Activated CD8-positive, alpha-beta memory T cell treated with anti-CD3 and anti-CD28 coated beads for 1 hour (primary cell): ENCODE measurements at places on chromosomes 2 and 18.

GRCh38 chr2:68280348-68280747, 28.0 kb upstream of the PPP3R1 start:
- DNase-seq: no peak

DNA sequence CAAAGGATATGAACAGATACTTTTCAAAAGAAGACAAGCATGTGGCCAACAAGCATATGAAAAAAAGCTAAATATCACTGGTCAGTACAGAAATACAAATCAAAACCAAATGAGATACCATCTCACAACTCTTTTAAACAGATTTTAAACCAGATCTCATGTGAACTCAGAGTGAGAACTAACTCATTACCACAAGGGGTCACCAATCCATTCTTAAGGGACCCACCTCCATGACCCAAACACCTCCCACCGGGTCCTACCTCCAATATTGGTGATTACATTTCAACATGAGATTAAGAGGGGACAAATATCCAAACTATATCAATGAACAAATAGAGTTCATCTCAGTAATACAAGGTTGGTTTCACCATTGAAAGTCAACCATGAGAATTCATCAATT, 319.8 kb upstream of the GULP1 start:
- no peak for DNase-seq

- DNase-seq: no peak
Observed at GRCh38 chr2:96484091-96484490, 21.1 kb downstream of the NEURL3 start.

DNA sequence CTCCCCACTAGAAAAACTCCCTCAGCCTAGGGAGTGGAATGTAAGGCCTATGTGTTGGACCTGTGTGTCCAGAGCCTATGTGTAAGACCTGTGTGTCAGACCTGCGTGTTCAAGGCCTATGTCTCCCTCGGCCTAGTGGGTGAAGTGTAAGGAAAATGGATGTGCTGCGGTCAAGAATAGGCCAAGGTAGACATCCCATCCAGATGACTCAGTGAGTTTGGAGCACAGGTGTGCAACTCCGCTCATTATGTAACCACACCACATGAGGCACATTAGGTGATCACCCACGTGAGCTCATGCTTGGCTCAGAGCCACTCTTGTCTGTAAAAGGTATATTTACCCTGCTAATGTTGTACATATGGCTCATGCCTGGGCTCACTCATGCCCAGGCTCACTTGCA, 565.3 kb upstream of the CRIM1 start:
- DNase-seq: no peak

- no peak for DNase-seq
Observed at GRCh38 chr2:173961346-173961705, 3.8 kb downstream of the SP3 start.

- no peak for DNase-seq
Observed at GRCh38 chr2:85709401-85709811, 15.2 kb downstream of the GNLY start.

DNA sequence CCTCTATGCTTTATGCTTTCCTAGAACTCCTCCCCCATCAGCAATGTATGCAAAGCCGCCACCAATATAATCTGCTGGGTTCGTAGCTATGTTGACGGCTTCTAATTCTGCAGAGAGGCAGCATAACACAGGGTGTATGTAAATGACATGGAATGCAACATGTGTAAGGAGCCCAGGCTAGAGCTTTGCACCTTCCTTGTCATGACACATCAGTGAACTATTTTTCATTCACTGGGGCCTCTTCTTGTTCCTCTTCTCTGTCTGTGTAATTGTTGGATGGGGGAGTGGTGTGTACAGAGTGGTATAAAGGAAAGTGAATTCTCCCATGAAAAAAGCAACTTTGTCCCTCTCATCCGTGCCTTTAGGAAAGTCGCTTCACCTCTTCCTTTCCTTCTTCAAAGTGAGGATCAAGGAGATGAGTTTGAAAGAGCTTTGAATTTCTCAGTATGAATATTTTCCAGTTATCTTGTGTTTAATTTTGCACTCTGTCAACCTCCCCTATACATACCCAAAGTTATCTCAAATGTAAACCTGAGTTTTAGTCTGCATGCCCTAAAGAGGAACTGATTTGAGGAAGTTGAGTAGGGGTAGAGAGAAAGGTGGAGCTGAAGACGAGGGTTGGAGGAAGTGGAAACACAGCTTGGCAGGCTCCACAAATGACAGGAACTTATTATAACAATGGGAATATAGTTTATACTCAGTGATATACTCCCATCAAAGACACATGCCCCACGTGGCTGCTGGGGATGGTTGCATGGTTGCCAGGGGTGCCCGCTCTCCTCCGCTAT, 74.9 kb upstream of the ARL4C start:
- DNase-seq: no peak

DNA sequence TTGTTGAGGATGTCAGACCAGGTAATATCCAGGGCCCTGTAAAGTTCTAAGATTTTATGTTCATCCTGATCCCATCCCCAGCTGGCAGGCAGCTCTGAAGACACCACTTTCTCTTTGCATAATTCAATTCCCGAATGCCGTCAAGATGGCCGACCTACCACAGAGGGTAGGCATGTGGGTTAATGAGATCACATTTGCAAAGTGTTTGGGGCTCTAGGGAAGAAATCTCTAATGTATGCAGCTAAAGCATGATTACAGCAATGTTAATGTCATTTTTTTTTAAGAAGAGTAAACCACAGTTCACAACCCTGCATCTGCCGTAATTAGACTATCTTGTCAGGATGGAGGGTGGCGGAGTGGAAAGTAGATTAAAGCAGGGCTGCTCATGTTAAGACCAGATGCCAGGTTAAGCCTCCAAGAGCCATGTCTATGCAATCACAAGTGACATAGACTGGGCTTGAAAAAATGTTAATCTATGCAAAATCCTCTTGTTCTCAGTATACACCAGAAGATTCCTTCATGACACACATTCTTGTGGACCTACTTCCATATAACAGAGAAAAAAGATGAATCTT, 131.4 kb downstream of the ALK start:
- no peak for DNase-seq

GRCh38 chr2:121596221-121597080, 52.8 kb downstream of the CLASP1 start:
- DNase-seq: no peak

DNA sequence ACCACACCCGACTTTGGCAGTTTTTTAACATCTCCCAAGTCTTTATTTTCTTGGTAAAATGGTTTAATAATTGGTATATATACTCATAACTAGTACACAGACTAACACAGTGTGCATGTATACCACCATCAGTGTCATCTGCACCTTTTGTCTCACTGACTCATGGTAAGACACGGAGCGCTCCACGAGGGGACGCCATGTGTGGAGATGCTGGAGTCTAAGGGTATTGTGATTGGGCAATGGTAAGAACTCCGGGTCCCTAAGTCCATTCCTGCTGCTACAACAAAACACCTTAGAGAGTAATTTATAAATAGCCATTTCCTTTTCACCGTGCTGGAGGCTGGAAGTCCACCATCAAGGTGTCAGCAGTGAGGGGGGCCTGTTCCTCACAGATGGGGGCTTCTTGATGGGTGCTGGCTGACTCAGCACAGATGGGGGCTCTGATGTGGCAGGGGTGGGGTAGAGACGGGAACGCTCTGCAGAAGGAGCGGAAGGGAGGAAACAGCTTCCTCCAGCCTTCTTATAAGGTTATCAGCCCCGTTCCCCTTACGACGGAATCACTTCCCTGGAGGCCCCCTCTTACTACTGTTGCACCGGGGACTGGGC, 42.0 kb upstream of the EDAR start:
- no peak for DNase-seq

- DNase-seq: no peak
Observed at GRCh38 chr2:223598994-223599639, 3.0 kb downstream of the SCG2 start.

DNA sequence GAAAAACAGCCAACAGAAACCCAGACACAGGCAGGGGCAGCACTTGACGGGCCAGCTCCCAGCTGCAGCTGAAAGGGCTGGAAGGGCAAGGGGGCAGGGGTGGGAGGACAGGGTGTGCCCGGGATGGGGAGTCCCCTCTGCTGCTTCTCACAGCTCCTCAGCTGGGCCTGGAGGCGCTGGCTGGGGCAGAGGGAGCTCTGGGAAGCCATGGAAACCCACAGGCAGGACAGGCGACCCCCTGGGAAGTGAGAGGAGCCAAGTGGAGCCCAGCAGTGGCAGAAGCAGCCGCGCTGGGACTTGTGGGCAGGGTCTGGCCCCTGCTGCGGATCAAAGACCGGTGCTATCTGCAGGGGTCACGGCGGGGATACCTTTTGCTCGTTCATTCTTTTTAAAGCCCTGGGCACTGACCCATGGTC, 20.7 kb downstream of the OTOF start:
- no peak for DNase-seq

DNA sequence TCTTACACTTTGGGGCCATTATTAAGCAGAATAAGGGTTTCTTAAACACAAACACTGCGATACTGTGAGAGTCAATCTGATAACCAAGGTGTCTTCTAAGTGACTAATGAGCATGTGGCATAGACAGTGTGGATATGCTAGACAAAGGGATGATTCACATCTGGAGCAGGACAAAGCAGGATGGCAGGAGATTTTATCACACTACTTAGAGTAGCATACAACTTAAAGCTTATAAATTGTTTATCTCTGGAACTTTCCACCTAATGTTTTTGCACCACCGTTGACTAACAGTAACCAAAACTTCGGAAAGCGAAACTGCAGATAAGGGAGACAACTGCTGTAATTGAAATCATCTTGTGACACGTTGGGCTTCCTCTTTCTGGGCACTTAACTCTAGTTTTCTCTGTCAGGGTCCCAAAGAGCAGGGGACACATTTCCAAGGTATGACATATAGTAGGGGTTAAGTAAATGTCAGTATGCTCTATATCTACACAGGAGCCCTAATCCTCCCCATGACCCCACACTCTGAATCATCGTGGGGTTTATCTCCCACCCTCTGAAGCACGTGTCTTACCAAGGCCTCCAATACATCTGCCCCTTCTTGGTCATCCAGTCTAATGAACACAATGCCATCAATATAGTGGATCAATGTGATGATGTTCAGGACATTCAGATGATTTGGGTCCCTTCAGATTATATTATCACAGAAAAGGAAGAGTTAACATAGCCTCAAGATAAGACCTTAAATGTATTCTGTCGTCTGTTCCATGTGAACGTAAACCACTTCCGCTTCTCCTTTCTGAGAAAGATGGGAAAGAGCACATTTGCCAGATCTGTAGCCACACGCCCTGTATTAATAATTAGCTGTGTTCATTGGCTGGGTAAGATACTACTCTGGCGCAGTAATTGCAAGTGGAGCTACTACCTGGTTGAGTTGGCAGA, 78.7 kb downstream of the FTCDNL1 start:
- no peak for DNase-seq

DNA sequence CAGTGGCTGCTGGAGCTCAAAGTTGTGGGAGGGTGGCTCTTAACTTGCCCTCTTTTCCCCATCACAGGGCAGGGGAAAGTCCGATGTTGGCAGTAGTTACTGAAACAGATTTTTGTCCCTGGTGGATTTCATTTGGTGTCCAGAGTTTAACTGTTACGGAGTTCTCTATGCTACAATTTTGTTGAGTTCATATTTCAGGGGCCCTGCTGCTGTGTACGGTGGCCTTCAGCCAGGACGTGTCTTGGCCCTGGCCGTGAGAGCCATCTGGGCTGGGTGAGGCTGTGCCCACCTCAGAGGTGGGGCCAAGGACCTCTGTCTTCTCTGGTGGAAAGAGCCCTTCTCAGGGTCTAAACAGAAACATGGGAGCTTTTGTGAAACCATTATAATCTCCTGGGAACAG, 67.4 kb downstream of the SH3YL1 start:
- no peak for DNase-seq

DNA sequence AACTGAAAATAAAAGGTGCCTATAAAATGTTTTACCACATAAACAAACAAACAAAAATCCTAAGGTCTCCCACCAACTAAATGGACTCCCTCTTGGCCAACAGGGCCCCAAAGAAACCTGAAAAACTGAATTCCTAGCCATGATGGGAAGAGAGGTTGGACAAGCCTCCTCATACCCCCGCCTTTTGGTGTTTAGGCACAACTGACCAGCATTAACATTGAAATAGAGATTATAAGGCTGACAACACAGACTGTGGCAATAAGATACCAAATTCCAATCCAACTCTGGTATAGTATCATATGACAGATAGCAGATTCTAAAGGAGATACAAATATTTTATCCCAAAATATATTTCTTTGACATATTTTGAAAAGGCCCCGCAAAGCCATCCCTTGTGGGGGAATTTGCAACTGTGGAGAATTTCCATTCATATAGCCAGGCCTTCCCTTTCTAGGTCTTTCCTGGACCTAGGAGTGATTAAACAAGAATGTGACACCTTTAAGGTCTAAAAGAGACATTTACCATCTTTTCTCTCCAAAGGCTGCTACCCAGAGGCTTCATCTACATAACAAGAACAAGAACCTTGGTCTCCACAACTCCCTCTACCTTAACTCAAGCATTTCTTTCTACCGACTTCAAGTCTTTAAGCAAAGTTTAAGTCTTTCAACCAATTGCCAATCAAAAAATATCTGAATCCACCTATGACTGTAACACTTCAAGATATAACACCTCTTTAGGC, 80.0 kb downstream of the CHN1 start:
- DNase-seq: no peak

DNA sequence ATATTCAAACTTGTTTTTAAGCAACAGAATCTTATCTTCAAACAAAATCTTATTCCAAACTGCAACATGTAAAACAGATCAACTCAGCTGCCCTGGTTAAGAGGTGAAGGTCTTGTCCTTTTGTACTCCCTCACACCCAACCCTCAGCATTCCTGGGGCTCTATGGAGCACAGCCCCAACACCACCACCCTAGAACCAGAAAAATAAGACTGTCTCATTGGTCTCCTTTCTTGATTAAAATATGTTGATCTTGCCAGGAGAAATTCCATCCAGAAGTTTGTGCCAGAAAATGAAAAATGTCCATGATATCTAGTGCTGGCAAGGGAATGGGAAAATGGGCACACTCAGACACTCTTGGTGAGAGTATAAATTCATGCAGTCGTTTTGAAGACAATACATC, 62.1 kb upstream of the TMEM17 start:
- no peak for DNase-seq

DNA sequence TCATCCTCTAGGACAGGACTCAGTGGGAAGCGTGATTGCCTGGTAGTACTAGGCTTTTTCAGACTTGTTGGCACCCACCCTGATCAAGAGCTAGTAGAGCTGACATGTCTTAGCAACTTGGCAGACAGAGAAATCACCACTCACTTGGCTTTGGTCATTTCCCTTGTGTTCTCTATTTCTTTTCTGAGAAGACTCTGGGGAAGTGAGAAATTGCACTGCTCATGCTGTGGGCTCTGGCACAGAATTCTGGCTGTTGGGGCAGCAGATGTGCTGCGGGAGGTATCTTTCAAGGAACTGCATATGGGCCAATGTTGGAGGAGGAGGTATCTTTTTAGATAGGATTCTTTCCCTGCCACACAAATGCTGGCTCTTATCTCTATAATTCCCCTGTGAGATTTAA, 529.1 kb upstream of the MEX3C start:
- DNase-seq: no peak

- DNase-seq: no peak
Observed at GRCh38 chr18:56197241-56197859, 441.0 kb downstream of the TXNL1 start.

- no peak for DNase-seq
Observed at GRCh38 chr18:74242438-74243096, 49.2 kb downstream of the CYB5A start.
